Lower leg skin (tissue), 4 donors: ENCODE measurements at places on chromosomes 1 and 21. TPM values are rescaled to one million over a fixed set of nuclear protein-coding genes. Genes with fewer than 3 reads are reported as not detected.

PTGFR gene
- 3.5 TPM for total RNA-seq

CLCA1 gene
- not detected for total RNA-seq

- no peak for DNase-seq
Observed at GRCh38 chr1:153598309-153599172, 14.4 kb downstream of the S100A16 start.

- DNase-seq = no peak
Observed at GRCh38 chr1:11796036-11796828, 9.5 kb downstream of the MTHFR start.

GRCh38 chr1:173383351-173383750 lies 93.8 kb upstream of the PRDX6 start:
- DNase-seq = no peak

DNA sequence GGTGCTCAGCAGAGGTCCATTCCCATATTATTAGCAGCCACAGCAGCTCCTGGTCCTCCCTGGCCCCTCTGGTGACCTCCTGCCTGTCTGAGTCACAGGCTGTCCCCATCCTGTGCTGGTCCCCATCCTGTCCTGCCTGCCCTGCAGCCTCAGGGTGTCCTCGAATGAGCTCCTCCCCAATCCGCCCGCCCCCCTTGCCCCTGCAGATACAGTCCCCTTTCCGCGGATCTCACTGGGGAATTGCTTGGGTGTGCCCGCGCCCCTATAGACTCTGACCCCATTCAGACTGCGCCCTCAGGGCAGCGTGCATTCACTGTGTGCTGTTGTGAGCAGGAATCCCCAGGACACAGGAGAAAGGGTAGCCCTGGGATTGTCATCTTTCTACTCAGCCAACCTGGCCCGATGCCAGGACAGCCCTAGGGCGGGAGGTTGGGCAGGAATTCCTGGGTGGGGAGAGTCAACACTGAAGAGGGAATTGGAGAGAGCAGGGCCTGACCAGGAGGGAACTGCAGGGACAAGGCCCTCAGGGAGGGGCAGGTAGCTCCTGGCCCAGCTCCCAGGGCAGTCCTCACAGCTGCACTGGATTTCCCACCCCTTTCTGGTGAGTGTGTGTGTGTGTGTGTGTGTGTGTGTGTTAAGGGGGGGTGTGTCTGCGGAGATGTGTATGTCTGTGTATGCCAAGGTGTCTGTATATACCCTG lies 1.1 kb upstream of the GUCA2A start:
- no peak for DNase-seq
